ENCODE measurements at places on chromosomes 5 and 9. TPM values are rescaled to one million over a fixed set of nuclear protein-coding genes. Genes with fewer than 3 reads are reported as not detected.

Gene CDHR2
- total RNA-seq: 0.40 TPM

Gene OBP2B
- not detected for total RNA-seq

Gene SPAAR
- total RNA-seq: 3.7 TPM

Gene DMRT3
- not detected for total RNA-seq

Gene FCN1
- total RNA-seq: 6.0 TPM

DNA sequence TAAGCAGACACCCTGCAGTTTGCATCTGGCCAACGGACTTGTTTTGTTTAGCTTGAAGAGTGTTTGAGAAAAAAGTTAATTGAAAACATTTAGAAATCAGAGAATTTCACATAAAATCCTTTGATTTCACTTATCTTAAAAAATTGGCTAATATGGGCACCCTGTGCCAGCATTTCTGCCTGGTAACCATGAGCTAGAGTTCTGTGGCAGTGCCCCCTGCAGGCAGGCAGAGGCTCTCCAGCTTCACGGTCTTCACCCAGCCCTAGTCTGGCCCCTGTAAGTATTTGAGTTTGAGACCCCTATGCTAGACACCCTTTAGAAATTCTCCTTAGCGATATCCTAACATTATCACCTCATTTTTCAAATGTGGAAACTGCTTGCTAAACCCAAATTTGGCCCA, 18.8 kb upstream of the FANCC start:
- DNase-seq: no peak

- no peak for DNase-seq
These were observed 167.6 kb downstream of the ASTN2 start for GRCh38 chr9:117247266-117247665.

- DNase-seq: no peak
These were observed 374.6 kb downstream of the SPATA31D1 start for GRCh38 chr9:82363198-82363597.

- no peak for DNase-seq
These were observed 271.5 kb upstream of the C9orf72 start for GRCh38 chr9:27844797-27845196.

DNA sequence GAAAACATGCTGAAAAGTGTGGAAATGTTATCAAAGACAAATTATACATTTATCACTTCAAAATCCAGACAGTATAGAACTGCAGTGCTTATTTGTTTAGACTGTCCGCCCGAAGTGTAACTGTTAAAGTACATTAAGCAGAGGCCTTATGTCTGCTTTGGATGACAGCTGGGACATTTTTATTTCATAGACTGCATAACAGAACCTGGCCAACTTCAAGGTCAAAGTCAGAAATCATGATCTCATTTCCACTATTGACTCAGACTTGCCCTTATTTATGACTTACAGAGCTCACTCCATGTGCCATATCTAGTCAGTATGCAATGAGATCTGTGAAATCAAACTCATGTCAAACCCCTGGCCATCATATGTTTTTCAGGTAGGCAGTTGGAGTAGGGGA, 87.7 kb downstream of the RAB3C start:
- no peak for DNase-seq

DNA sequence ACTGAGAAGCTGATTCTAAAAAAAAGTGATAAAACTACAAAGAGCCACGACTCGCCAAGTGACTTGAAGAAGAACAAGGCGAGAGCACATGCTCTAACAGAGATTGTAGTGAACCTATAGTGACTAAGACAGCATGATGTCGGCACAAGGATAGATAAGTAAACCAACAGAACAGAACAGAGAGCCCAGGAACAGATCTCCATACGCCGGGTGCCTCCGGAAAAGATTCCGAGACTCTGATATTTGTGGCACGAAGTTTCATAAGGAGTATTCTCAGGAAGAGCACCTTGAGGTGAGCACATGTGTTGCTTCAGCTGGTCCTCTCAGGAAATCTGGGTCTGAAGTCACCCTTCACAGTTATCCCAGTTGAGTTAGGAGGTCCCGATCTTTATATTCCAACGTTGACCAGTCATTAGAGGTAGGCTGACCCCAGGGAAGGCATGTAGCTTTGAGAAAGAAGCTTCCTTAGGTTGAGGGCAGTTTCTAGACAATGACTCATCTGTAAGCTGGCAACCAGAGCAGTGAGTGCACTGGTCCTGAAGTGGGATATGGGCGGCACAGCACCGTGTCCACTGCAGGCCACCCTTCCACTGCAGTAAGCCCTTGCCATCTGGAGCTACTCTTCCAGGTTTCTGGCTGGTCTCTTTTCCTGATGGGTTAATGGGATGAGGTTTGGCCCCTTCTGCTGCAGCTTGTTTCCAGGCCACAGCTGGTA, 13.6 kb upstream of the CLK4 start:
- DNase-seq: no peak

- DNase-seq: no peak
These were observed 2.6 kb upstream of the GAPVD1 start for GRCh38 chr9:125258832-125259534.

DNA sequence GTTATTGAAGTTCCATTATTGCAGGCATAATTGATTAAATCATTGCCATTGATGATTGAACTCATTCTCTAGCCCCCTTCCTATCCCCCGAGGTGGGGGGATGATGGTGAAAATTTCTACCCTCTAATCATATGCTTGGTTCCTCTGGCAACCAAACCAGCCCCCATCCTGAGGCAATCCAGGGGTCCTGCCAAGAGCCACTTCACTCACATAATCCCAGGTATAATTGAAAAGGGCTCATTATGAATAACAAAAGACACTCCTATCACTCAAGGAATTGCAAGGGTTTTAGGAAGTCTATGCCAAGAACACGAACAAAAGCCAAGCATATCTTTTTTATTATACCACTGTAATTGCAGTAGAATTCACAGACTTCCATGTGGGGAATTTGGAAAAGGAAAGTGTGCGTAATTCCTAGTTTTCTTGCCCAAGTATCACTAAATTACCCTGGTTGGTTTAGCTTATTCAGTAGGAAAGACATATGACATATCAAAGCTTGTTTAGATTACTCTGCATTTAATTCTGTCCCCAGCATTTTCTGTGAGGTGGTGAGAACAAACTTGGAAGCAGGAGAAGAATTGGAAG, 130.7 kb upstream of the TAF11L2 start:
- DNase-seq: no peak

GRCh38 chr5:80937584-80938356, 22.4 kb upstream of the RASGRF2 start:
- DNase-seq: no peak

DNA sequence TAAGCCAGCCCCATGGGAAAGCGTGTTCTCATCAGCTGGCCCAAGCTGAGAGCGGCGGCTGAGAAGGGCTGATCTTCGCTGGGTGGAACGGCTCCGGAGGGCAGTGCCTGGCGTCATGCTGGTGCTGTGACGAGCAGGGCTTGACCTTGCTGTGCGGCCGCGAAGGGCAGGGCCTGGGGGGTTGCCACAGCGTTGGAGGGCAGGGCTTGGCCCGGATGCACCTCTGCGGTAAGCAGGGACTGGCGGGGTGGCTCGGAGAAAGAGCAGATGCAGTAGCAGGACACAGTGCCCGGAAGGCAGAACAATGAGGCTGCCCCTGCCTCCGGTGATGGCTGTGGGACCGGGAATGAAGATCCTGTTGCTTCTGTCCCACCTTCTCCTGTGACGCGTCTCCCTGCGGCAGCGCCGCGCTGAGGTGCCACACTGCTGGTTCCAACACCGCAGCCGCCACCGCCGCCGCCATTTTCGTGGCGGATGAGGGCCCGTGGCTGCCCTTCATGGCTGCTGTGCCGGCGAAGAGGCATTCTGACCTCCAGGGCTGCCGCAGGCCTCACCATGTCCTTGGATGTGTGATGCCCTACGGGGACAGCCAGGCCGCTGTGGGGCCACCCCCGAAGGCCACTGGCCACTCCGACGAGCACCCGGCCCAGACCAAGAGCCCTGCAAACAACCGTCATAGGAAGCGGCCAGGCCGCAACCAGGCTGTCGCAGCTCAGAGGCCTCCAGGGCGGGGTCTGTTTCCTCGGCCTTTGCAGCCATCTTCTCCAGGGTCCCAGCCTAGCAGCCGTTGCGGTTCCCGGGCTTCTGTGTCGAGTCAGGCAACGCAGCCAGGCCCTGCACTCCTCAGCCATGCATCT, 890.5 kb upstream of the CTNND2 start:
- no peak for DNase-seq

DNA sequence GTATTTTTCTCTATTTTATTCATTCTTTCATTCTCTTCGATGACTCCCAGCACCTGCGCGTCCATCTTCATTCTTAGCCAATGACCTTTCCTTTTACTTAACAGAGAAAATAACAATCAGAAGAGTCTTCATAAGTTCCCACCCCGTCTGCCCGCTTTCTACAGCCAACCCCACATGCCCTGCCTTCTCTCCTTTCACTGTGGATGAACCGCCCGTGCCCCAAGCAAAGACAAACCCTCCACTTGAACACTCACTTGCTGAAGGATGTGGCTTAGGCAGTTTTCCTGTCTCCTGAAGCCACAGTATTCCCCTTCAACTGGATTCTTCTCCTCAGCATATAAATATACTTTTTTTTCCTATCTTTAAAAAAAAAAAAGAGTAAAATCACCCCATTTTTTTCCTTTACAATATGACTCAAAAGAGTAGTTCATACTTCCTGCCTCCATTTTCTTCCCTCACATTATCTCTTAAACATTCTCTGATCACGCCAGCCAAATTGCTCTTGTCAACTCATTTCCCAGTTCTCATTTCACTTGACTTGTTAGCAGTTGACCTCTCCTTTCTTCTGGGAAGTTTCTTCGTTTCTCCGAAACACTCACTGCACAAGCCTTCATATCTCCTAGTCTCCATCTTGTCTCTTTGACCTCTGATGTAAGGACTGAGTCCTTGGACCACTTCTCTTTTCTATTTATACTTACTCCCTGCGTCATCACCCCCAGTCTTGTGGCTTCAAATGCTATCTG, 11.1 kb downstream of the NIPSNAP3B start:
- no peak for DNase-seq

DNA sequence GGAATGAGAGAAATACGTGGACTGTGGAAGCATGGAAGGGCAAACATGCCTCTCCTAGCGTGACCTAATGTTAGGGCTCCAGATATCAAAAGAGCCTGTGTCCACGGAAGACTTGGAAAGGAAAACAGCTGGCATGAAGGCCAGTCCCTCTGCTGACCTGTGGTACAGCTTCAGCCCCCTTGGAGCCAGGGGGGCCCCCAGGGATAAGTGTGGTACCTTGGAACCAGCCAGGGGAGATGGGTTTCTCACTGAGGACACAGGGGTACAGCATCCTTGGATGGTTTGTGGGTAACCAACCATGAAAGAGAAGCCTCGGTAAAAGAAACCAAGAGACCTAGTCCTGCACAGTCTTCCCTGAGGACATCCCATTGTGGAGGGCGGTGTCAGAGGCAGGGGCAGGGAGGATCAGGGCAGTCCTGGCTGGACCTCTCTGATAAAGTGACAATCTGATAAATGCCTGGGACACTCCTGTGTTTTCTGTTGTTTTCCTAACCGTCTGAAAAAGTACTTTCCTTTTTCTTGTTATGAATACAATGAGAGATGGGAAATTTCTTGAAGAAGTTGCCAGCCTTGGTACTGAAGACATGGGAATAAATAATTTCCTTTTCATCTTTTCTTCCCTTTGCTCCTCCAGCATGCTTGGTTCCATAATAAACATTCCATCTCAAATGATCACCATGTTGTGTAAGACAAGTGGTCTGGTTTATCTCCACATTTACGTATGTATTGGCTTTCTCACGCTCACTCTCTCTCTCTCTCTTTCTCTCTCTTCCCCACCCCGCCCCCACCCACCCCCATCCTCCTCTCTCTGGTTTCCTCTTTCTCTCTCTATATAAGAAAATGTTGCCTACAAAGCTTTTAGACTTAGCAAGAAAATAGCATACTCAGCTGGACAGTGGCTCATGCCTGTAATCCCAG, 102.1 kb downstream of the SUSD1 start:
- no peak for DNase-seq

DNA sequence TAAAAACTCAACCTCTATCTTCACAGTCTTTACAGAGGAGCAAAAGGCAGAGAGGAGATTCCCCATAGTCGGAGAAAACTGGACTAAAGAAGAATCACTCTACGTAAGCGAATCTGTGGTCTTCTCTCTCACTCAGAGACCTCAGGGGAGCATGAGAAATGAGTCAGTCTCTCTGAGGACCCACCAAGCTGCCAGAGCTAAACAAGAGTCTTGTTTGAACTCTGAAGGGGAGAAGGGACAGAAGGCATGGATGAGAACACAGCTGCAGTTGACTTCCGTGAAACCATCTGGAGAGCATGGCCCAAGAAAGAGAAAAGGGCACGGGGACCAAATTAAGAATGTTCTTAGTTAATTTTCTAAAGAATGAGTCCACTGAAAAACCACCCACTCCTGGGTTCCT, 12.8 kb upstream of the MAN2A1 start:
- no peak for DNase-seq

DNA sequence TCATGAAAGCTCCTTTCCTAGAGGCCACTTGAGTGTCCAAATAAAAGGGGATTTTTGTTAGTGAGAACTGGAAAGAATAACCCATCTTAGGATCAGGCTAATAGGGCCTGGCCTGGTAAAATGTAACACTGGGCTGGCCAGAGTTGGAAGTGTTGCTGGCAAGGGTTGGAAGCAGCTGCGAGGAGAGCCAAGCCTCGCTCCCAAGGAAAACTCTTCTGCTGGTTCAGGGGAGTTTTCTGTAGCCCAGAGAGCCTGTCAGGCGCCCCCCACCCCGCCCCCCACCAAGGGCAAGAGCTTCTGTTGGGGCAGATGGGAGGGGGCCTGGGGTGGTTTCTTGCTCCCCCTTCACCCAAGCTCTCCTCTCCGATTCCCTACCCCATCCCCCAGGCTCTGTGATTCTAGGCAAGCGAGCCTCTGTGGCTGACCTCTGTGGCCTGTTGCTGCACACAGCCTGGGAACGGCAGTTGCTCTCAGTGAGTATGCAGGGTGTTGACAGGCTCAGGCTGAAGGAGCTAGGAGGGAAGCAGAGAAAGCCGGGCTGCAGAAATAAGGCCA, 547.8 kb downstream of the CCDC171 start:
- DNase-seq: peak; percentile 93

GRCh38 chr9:92360083-92360482, 34.3 kb downstream of the CENPP start:
- no peak for DNase-seq

DNA sequence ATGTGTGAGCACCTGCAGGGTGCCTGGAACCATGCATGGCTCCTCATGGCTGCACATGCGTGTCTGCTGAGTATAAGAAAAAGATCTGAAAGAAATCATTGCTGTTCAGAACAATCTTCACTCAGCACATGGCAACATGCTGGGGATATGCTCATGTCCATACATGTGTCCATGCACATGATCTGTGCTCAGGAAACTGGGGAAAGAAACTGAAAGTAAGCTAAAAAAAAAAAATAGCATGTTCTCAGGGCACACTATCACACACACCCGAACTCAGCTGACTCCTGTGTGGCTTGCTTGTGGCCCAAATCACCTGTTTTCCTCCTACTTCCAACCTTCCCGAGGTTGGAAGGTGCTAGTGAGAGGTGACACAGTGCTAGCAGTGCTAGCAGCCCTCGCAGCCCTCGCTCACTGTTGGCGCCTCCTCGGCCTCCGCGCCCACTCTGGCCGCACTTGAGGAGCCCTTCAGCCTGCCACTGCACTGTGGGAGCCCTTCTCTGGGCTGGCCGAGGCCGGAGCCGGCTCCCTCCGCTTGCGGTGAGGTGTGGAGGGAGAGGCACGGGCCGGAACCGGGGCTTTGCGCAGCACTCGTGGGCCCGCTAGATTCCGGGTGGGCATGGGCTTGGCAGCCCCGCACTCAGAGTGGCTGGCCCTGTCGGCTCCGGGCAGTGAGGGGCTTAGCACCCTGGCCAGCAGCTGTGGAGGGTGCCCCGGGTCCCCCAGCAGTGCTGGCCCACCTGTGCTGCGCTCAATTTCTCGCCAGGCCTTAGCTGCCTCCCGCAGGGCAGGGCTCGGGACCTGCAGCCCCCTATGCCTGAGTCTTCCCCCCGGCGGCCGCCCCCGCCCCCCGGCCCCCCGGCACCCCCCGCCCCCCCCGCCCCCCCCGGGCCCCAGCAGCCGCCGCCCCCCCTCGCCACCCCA, 76.0 kb downstream of the GADD45G start:
- DNase-seq: no peak

Data from right cardiac atrium (tissue), 5 donors.